Umbilical cord (tissue), 2 donors: ENCODE measurements at places on chromosomes 3 and 15. TPM values are rescaled to one million over a fixed set of nuclear protein-coding genes. Genes with fewer than 3 reads are reported as not detected.
A peak's percentile ranks its signal among the peaks of the same experiment; 100 is the strongest.

DNA sequence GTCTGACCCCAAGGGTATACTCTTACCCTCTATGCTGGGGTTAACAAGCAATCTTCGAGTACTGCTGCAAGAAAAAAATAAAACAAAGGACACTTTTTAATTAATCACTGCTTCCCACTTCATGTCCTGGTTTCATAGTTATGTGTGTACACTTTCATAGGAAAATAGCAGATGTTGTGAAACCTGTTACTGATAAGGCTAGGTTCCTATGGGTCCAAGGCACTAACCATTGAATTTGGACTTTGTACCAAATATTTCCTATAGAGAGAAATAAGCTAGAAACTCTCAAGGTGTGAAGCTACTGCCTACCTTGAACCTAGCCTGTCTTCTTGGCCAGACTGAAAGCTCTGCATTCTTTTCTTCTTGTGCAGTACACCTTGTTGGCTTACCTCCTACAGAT lies 14.6 kb upstream of the GPR160 start:
- DNase-seq = no peak

GRCh38 chr3:98994128-98994762 lies 92.8 kb upstream of the DCBLD2 start:
- peak; percentile 54 for DNase-seq

- no peak for DNase-seq
These were observed 329.0 kb upstream of the AZI2 start for GRCh38 chr3:28677581-28677980.

DNA sequence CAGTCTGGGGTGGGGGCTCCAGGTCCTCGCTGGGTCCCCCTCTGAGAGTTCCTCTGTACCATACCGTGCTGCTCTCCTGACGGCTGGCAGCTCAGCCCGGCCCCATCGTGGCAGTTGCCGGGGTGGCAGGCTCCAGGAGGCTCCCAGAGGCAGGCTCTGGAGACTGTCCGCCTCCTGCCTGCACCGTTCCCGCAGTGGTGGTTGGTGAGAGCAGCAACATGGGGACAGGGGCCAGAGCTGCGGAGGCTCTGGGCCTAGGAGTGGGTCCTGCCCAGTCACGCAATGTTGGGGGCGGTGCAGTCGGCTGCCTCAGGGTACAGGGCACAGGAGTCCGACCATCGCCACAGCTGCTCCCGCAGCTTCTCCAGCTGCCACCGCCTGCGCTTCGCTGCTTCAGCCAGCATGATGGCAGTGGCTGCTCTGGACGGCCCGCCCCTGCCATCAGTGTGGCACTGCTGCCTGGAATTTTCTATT lies 492.7 kb downstream of the AGBL1 start:
- no peak for DNase-seq

DNA sequence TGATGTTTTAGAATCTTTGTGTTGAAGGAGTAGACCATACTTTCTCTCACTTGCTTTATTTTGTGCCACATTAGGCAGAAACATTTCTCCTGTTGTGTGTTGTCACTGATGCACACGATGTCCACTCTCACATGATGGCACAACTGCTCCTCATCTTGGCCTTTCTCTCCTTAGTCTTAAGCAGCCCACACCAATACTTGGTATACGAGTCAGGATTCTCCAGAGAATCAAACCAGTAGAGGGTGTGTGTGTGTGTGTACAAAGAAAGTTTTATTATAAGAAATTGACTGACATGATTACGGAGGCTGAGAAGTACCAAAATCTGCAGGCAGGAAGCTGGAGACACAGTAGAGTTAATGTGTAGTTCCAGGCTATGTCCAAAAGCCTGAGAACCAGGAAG lies 187.1 kb downstream of the ALCAM start:
- no peak for DNase-seq

DNA sequence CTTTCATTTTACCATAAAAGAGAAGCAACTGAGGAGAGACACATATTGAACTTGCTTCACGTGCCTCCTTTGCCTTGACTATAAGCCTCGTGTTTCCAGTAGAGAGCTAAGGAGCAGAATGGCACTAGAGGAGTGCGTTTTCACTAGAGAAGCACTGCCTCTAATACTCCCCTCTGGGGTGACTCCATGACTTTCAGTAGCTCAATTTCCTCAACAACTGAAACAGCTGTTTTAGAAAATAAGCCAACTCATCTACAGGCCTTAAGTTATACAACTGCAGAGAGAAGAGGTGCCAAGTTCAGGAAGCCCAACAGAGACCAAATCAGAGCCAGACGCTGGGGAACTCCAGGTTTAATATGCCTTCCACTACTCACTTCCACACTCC lies 1.9 kb downstream of the UBP1 start:
- no peak for DNase-seq

DNA sequence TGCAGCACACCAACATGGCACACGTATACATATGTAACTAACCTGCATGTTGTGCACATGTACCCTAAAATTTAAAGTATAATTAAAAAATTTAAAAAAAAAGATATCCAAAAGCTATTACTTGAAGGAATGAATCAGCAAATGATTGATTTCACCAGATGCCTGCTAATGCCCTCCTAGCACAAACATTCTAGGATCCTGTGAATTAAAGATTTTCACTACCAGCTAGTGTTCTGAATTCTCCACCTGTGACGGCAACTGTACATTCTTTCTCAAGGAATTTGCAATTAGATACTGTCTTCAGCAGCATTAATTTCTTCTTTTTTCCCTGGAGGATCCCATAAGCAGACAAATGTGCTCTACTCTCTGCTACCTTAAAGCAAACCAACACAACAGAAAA lies 694.9 kb downstream of the NTRK3 start:
- no peak for DNase-seq

DNA sequence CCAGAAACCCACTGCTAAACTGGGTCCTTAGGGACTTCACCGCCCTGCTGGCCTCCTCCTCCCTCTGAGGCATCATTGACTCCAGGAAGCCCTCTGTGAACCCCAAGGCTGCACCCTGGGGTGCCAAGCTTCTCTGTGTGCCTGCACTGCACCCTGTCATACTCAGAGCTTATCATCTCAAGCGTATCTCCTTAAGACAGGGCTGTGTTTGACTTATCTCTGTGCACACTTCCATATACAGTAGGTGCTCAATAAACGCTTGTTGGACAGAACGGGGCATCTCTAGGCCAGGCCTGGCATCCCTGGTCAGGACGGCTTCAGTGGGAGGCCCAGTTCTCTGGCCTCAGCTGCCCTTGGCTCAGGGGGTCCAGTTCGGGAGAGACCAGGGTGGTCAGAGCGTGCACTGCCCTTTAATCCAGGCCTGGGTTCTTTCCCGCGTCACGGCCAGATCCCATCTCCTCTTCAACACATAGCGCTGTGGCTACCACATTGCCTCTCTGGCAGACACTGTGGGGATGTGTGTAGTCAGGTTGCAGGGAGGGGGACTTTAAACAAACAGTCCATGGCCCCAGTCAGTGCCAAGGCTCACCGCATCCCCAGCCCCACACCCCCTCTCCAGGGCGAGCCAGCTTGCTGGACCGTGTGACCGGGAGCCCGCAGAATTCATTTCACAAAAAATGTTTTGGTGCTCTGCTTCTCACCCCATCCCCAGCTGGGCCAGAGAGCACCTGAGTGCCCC lies 33.4 kb downstream of the MAGEF1 start:
- no peak for DNase-seq

- DNase-seq = no peak
These were observed 82.1 kb downstream of the LRRC28 start for GRCh38 chr15:99333413-99333812.

DNA sequence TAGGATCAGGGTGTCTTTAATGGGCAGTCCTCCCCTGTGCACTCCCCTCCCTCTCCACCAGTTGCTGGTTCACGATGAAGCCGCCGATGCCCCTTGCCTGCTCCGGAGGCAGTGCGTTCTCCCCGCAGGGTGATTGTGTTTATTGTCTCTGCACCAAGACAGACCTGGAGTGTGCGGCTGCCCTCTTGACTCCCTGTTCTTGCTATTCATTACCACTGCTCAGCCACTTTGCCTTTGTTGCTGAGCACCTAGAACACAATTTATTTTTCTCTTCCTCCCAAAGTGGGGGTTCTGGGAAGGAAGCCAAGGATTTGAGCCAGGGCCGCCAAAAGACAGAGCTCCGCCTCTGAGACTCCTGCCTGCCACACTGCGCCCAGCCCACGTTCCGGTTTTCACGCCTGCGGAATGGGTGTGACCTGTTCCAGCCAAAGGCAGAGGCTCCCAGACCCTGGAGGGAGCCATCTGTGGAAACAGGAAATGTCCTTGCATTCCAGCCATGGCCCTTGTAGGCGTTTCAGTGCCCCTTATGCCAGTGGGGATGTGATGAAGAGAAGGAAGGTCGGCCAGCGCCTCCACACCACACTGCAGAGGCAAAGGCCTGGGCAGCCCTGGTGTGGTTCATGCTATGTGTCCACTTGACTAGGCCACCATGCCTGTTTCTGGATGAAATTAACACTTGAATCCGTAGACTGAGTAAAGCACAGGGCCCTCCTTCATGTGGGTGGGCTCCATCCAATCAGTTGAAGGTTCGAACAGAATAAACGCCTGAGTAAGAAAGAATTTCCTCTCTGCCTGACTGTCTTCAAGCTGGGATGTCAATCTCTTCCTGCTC lies 85.8 kb downstream of the HMG20A start:
- DNase-seq = peak; percentile 64

DNA sequence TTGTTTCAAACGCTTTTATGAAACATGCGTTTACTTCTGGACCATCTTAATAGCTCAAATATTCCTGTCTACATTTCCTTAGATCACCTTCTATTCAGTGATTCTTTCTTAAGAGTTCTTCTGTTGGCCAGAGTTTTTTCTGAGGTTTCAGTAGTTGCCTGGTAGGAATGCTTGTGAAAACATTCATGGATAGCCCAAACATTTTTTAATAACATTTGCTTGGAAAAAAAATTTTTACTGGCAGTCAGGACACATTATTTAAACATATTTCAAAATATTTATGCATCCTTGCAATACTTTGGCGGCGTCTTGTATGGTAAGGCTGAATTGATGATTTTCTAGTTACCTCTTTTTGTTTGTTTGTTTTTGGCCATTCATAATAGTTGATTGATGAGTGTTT lies 47.4 kb upstream of the ZBTB20 start:
- no peak for DNase-seq

The MBNL1 gene
- total RNA-seq = 719 TPM

The CCR3 gene
- 41.7 TPM for total RNA-seq

The IL17RB gene
- total RNA-seq = 2.9 TPM

The RBP2 gene
- total RNA-seq = not detected

The CYP8B1 gene
- 2.6 TPM for total RNA-seq
